Ascending aorta (tissue), 2 donors: ENCODE measurements at places on chromosomes 13 and 19.

DNA sequence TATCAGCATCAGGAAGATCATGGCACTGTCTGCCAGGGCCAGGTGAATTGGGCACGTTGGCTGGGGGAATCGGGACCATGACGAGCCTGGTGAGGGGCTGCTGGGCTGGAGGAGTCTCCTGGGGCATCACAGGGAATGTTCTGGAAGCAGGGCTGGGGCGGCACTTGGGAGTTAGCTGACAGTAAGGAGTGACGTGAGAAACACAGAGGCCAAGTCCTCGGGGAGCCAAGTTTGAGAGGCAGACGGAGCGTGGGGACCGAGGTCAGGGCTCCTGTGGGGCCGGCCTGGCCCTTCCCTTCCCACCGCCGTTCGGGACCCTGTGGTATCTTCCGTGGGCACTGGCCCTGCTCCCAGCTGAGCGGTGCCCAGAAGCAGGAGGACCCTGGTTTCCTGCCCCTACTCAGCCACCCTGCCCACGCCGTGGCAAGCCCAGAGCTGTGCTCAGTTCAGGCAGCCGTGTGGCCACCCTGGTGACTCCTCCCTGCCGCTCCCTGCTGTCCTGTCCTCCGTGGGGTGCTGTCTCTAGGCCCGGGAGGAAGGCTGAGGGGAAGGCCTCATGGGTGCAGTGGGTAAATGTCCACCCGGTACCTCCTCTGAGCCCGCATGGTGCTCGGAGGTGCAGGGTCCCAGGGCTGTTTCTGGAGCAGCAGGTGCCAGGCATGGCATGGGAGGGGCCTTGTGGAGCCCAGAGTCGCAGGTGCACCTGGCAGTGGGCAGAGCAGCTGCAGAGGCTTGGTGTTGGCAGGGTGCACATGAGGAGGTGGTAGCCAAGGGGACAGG is 25.2 kb downstream of the CRTC1 start:
- DNase-seq: no peak

DNA sequence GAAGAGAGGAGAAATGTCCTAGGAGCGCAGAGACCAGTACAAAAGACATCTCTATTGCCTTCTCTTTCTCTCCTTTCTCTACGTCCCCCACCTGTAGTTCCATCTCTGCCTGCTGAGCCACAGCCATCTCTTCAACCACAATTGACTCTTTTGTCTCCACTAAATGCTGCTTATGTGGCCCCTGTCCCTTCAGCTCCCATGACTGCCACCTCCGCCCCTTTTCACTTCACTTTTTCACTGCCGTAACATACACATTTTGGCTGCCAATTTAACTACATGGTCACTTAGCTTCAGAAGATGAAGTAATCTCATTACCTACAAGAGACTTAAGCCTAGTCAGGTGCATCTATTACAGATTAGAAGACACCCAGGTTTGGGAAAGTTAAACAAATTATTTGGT is 81.9 kb downstream of the MZT1 start:
- no peak for DNase-seq

- no peak for DNase-seq
These were observed 1.3 kb upstream of the CRX start for GRCh38 chr19:47820410-47820809.

DNA sequence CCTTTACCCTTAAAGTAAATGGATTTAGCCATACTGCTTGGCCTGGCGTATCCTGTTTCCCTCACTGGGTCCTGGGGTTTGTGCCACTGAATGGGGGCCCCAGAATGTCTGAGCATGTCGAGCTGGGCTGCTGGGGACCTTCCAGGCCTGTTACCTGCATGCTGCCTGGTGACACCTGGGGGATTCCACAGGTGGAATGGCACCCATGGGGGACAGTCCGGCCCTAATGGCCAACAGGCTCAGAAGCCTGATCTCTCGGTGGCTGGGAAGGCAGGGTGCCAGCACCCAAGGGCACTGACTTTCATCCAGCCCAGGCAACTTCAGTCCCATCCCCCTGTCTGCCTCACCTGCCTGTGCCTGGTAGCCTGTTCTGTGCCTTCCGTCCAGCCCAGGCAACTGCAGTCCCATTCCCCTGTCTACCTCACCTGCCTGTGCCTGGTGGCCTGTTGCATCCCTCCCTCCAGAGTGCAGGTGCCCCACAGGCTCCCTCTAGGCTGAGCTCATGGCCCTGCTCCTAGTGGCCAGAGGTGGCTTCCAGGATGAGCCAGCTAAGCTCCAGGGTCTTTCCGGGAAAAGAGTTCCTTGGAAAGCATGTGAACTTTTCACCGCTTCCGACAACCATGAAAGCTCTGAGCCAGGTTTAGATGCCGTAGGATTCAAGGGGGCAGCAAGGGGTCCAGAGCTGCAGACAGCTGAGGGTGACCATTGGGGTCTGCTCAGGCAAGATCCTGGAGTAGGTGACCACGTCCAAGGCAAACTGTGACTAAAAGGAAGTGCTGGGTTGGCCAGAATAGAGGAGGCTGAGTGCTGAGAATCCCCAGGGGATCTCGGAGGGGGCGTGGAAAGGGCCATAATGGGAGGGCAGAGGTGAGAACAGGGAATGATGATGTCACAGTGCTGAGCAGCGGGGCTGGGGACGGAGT is 30.3 kb upstream of the ZNF492 start:
- DNase-seq: no peak

- DNase-seq: no peak
These were observed 45.3 kb upstream of the TRPC4 start for GRCh38 chr13:37914781-37915391.

DNA sequence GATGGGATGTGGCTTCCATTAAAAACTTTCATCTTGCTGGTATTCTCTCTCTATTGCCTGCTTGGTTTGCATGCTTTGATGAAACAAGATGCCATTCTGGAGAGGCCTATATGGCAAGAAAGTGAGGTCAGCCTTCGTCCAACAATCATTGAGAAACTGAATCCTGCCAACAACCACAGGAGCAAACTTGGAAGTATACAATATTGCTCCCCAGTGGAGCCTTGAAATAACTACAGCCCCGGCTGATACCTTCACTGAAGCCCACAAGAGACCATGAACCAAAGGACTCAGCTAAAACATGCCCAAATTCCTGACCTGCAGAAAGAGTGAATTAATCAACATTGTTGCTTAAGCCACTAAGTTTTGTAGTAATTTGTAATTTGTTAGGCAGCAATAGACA is 82.5 kb upstream of the FGF14 start:
- no peak for DNase-seq

DNA sequence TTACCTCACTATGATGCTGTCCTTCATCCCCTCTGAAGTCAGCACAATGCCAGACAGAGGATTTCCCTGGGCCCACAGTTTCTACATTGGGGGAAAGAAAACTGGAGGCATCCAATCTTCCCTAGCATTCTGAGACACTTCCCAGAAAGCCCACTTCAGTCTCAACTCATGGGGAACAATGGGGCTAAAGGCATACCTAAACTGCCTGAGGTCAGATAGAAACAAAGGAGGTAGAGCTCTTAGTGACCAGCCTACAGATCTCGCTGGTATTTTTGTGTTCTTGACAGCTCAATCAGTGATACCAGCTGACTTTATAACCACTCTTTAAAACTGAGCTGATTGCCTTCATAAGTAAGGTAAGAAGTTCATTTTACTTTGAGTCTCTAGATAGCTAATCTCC is 881.0 kb upstream of the GPC6 start:
- no peak for DNase-seq

DNA sequence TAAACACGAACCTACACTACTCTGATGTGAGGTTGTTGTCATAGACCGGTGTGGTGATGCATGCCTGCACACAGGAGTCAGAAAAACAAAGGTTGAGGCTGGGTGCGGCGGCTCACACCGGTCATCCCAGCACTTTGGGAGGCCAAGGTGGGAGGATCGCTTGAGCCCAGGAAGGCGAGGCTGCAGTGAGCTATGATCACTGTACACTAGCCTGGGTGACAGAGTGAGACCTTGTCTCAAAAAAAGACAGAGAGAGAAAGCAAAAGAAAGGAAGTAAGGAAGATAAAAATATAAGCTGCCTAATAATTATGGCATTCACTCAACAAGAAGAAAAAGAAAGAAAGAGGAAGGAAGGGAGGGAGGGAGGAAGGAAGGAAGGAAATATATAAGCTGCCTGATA is 9.3 kb downstream of the GP6 start:
- no peak for DNase-seq

- no peak for DNase-seq
These were observed 32.6 kb downstream of the PDE4A start for GRCh38 chr19:10452726-10453618.

DNA sequence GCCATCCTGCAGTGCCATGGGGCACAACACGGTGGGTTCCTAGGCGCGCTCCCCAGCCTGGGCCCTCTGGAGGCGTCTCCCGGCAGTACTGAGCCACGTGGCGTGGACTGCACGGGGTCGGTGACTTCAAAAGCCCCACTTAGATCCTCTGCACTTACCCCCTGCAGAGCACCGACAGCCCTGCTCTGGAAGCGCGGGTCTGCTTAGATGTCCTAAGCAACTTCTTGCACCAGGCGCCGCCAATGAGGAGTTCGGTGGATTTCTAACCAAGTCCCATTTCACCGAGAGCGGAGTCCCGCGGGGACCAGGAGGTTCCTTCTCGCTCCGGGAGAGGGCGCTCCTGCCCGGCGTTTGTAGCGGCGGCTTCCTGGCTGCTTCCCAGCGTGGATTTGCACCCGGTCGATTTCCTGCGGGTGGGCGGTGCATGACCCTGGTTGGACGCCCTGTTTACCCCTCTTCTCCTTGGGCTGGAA is 25.2 kb upstream of the ZNF845 start:
- no peak for DNase-seq

DNA sequence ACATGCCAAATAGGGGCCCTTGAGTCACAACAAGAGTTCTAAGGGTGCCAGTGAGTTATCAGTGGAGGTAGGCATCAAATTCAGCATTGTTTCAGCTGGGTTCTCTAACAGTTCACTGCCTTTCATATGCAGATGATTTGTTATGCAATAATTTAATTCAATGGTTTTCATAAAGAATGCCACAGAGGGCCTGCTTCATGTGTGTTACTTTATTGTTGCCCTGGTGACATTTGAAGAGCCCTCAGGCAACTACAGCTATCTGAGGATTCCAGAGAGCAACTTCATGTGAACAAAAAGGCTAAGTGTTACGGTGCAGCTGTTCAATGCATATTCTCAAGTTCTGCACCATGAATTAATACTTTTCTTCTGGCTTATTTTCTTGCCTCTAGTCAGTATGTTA is 43.1 kb upstream of the STARD13 start:
- DNase-seq: no peak

DNA sequence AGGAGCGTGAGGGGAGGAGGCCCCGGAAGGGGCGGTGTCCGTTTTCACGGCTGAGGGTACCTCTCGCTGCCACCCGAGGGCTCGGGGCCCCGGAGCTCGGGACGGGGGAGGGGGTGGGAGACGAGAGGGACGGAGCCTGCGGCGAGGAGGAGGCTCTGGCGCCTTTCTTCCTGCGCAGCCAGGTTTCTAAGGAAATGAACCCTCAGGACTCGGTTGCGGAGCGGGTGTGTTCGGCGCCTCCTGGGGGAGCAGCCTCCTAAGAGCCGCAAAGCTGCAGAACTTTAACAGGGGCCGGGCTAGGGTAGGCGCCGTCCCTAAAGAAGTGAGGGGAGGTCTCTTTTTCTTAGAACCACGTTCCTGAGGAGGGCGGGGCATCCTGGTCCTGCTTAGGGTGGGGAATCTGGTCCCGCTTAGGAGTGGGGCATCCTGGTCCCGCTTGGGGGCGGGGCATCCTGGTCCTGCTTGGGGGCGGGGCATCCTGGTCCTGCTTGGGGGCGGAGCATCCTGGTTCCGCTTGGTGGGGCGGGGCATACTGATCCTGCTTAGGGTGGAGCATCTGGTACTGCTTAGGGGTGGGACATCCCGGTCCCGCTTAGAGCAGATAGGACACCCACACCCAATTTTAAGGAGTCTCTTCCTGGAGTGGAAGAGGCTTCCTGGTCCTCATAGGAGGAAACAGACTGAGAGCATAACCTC is 6.2 kb downstream of the SYT5 start:
- no peak for DNase-seq

GRCh38 chr19:6484831-6485230 is 3.2 kb upstream of the DENND1C start:
- DNase-seq: no peak

DNA sequence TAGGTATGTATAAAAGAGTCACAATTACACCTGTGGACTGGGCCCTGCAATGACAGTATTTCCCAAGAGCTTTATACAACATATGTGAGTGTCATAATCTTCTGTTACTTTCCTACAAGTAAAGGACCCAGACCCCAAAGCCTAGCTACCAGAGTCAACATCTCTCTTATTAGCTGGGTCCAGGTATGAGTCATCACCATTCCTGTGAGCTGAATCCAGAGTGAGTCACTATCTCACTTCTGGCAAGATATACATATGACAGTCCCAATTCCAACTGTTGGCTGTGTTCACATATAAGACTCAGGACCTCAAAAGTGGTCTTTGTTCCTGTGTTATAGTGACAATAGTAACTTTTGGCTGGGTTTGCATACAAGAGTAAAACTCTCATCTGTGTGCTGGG is 46.7 kb downstream of the ZNF729 start:
- no peak for DNase-seq

DNA sequence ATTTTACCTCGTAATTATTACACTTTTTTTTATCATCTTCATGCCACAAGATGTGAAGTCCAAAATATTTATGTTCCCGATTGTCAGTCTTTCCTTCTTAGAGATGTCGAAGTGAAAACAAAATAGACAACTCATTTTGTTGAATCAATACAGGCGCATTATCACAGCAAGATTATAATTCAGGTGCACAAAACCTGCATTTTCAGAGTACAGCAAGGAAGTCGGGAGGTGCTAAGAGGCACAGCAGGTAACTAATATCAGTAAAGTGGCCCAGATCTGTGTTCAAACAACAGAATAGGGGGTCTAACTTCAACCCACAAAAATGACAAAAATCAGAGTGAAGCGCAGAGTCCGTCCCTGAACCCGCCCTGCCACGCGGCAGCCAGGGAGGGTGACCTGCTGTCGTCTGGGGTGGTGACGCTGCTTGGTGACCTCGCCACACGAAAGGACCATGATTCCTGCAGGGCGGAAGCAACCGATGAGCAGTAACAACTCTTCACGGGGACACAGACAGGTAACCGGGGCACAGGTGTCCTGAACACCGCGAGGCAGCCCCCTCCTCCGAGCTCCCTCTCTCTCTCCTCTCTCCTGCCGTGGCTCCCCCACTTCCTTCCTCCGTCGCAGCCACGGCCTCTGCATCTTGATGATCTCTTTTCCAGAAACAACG is 50.9 kb upstream of the SPACA7 start:
- no peak for DNase-seq

GRCh38 chr13:84080748-84081530 is 198.7 kb upstream of the SLITRK1 start:
- DNase-seq: no peak

DNA sequence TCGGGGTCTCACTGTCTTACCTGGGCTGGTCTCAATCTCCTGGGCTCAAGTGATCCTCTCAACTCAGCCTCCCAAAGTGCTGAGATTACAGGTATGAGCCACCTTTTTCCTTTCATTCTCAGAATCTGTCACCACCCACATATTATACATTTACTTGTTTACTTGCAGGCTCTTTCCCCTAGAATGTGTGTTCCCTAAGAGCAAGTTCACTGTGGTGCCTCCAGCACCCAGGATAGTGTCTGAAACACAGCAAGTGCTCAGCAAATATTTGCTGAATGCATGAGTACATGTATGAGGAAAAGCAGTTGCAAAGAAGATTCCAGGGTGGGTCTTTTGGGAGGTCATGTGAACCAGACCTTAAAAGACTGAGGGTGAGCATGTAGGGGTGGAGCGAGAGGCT is 96.8 kb downstream of the RGCC start:
- no peak for DNase-seq

GRCh38 chr13:78753435-78753834 is 94.5 kb upstream of the OBI1 start:
- DNase-seq: no peak

- peak; percentile 74 for DNase-seq
These were observed 22.8 kb upstream of the SIGLEC11 start for GRCh38 chr19:49983645-49984229.
